ENCODE measurements at places on chromosomes 16 and 17.

DNA sequence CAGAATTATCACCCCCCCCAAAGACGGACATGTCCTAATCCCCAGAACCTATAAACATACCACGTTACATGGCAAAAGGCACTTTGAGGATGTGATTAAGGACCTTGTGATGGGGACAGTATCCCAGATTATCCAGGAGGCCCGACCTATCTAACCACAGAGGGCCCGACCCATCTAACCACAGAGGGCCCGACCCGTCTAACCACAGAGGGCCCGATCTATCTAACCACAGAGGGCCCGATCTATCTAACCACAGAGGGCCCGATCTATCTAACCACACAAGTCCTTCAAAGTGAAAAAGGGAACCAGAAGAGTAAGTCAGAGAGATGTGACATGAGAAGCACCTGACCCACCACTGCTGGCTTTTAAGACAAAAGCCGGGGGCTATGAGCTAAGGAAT, 56.8 kb downstream of the ANKFY1 start:
- DNase-seq = no peak

DNA sequence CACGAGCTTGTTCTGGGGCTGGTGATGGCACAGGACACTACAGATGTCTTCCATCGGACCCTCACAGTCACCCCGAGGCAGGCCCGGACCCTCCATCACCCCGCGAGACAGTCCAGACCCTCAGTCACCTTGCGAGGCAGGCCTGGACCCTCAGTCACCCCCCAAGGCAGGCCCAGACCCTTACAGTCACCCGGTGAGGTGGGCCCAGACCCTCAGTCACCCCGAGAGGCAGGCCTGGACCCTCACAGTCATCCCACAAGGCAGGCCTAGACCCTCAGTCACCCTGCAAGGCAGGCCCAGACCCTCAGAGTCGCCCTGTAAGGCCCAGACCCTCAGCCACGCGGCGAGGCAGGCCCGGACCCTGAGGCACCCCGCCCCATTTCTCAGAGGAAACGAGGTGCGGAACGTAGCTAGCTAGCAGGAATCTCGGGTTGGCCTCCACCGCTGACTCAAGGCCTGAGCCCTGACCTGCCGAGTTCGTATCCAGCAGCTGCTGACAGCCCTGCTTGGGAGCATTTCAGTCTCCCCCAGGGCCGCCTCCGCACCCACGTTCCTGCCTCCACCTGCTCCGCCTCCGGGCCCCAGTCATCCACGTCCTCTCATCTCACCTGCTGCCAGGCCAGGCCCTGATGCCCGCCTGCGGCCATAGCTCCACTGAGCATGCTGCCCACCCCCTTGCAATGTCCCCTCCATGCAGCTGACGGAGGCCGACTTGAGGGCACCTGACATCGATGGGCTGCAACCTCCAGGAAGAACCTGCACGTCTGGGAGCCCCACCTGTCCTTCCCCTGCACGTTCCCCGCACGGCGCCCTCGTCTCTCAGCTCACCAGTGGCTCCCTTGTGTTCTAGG, 28.7 kb downstream of the RPH3AL start:
- no peak for DNase-seq

- no peak for DNase-seq
These were observed 504.9 kb upstream of the HSBP1 start for GRCh38 chr16:83302853-83303252.

DNA sequence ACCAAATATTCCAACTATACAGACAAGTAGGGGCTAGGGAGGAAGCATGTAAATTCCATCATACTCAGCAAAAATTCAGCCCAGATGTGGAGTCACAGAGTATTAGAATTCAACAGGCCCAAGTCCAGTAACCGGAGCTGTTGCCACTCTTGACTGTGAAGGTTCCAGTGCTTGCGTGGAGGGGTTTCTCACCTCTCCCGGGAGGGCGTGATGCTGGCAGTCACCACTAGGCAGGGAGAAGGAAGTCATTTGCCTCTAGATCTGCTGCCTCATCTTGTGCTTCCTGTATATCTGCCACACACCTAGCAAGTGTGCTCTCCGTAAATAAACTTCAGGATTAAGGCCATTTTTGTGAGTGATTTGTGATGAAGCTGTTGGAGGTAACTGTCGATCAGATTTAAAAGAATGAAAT, 1.0 kb upstream of the CKLF start:
- DNase-seq = no peak

- no peak for DNase-seq
These were observed 42.0 kb downstream of the BAHCC1 start for GRCh38 chr17:81437191-81437651.

DNA sequence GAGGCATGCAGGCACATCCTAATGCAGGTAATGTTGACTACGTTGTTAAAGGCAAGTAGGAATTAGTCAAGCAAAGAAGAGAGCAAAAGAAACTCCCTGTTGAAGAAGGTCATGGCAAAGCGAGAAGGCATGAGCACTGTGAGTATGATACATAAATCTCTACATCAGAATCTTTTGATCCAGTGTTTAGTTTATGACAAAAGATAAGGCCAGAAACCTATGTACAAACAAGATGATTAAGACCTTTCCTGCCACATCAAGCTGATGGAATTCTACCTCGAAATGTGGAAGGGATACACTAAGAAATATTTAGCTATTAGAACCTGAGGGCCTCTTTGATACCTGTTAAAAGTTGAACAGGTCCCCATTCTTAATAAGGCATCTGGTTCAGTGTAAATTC, 20.2 kb downstream of the SYCE1L start:
- DNase-seq = no peak

DNA sequence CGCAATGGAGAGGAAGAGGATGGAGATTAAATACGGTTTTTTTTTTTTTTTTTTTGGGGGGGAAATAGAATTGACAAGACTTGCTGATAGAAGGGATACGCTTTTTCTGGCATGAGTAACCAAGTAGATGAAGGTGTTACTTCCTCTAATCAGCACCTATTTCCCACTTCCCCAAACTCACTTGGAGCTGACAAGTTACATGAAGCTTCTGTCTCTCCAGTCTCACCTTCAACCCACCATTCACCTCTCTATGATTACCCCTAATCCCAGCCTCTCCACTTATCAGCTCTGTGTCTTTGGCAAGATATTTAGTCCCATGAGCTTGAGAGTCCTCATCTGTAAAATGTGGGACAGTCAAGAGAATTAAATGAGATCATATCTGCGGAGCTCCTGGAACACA, 185.9 kb upstream of the HS3ST3A1 start:
- DNase-seq = no peak

- no peak for DNase-seq
These were observed 11.5 kb upstream of the TOX3 start for GRCh38 chr16:52558448-52558847.

DNA sequence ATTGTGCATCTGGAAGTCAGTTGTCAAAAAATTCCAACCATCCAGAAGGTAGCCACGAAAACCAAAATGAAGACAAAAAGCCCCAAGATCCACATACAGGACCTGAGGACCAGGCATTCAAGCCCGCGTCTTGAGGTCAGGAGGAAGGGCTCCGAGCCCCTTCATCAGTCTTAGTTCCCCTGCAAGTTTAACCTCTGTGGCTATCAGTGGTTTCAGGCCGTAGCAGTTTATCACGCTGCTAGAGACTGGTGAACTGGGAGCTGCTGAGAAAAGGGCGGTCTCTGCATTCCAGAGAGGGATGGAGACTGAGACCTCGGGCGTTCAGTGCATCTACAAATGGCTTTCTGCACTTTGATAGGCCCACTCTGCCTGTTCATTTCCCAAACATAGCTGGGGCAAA, 70.6 kb downstream of the IRF8 start:
- DNase-seq = no peak

DNA sequence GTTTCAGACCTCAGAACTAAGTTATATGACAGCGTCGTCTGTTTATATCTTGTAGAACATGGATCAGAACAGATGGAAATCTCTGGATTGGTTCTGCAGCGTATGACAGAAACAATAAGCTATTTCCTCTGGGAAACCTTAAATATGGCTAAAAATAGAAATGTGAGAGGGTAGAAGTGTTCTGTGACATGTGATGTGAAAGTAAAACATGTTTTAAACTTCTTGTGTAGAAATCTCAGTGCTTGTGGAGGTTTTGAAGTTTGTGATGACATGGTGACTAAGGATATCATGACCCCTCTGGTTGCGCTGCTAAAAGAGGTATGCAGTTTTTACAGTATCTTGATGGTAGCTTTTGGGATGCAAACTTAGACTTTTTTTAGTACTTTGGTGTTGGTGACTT, 2.8 kb downstream of the HEATR3 start:
- DNase-seq = no peak

GRCh38 chr17:1304962-1305563, 25.6 kb downstream of the TRARG1 start:
- DNase-seq = no peak

DNA sequence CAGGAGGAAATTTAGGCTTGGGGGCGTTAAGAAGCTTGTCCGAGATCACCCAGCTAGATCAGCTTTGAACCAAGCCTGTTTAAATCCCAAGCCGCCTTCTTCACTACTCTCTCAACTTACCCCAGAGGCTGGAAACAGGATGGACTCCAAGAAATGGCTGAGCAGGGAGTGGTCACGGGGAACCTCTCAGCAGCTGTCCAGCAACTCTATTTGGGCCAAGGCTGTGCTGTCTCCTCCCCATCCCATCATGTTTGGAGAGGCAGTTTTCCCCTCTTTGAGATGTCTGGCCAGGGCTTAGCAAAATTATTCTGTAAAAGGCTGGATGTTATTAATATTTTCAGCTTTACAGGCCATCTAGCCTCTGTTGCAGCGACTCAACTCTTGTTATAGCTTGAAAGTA, 305.7 kb downstream of the RBFOX1 start:
- DNase-seq = no peak

GRCh38 chr16:23901178-23902033, 65.6 kb downstream of the PRKCB start:
- DNase-seq = no peak

- no peak for DNase-seq
These were observed 365.8 kb downstream of the HAPSTR1 start for GRCh38 chr16:9457215-9457614.

DNA sequence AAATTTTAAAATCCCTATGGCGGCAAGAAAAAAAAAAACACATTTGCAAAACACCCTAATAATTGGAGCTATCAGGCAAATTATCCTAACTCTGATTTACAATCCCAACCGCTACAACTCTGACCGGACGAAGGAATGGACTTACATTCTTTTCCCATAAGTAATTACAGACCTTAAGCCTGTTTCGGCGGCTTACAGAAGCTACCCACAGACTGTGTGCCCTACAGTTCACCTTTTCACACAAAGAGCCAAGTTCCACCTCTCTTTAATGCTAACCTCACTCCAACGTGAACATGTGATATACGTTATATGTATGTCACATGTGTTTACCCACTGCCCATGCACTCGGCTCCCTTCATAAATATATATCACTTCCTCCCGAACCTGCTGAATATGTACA, 8.7 kb upstream of the MEAK7 start:
- no peak for DNase-seq

- no peak for DNase-seq
These were observed 135.9 kb upstream of the PSMD7 start for GRCh38 chr16:74160759-74161158.

GRCh38 chr16:466651-467050, 41.2 kb downstream of the RAB11FIP3 start:
- no peak for DNase-seq

GRCh38 chr16:86064431-86065250, 165.7 kb downstream of the IRF8 start:
- DNase-seq = no peak

DNA sequence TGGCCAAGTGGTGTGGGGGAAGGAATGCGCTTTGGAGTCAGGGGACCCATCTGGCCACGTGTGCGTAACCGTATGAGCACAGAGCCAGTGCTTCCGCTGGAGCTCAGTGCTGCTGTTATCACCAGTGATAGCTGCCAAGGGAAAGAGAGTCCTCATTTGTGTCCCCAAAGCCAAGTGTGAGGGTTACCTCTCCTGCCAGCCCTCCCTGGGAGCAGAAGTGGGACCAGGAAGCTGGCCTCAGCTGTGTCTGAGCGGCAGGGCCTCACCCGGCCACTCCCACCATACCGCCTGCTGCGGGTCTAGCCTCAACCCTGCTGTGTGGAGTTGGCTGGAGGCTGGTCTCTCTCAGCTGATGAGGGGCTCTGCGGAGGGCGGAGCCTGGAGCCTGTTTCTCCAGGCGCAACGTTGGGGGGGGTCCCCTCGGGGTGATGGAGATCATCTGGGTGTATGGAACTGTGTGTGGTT, 44.5 kb downstream of the MEAK7 start:
- no peak for DNase-seq

DNA sequence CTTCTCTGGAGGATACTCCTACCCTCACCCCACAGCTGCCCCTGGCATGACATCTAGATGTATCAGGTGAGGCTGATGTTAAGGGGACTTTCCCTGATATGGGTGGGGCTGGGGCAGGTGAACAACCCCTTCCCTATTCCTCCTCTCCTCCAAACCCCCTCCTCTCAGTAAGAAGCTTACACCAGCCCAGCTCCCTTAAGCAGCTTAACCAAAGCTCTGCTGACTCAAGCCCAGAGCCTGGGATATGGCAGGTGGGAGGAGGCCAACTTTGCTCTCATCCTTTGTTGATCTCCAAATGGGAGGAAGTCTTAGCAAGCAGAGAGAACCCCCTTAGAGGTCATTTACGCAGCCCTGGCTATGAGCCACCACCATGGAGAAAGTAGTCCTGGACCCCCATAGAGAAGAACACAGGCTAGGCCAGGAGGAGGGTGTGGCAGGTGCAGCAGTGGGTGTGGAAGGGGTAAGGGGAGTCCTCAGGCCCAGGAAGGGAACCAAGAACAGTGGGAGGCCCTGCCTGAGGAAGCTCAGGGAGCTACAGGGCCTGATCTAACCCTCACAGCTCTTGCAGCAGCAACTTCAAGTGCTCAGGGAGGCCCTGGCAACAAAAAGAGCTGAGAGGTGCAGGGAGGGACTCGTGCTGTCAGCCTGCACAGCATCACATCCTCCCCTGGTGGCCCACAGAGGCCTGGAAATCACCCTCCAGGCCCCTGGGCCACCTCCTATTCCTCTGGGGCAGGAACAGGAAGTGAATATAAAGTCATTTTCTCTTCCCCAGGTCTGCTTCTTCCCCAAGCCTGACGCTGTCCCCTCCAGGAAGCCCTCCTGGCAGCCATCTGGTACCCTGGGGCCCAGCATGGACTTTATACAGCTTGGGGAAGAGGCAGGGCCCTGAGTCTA, 2.9 kb downstream of the UNC119 start:
- no peak for DNase-seq

GRCh38 chr16:49348408-49349176, 25.0 kb upstream of the C16orf78 start:
- DNase-seq = no peak

GRCh38 chr17:40960144-40960543, 6.6 kb downstream of the KRT39 start:
- no peak for DNase-seq

- DNase-seq = no peak
These were observed 33.0 kb downstream of the C16orf54 start for GRCh38 chr16:29712809-29713208.

GRCh38 chr17:4786516-4786915, 352 bp upstream of the VMO1 start:
- no peak for DNase-seq

Measured in NCI-H187 treated with DMSO at 0.1 percent for 48 hours (cell line).